ENCODE measurements at places on chromosomes 12 and 14.

DNA sequence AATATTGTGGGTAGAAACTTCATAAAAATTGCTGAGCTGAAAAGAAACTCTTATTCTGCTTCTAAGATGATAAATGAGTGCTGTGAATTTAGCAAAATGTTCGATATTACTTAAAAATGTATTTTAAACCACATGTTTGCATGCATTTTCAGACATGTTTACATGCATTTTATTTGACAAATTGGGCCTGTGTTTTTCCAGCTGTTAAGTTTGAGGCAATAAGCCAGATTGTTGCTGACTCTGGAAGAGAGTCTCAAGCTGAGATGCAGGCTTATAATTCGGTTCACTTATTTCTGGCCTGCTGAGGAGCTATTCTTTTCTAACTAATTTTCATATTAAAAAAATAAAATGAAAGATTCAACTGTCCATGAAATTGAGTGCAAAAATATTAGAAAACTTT lies 110.1 kb downstream of the SYNE2 start:
- DNase-seq = no peak

GRCh38 chr12:131137009-131137835 lies 183.5 kb downstream of the ADGRD1 start:
- DNase-seq = no peak

DNA sequence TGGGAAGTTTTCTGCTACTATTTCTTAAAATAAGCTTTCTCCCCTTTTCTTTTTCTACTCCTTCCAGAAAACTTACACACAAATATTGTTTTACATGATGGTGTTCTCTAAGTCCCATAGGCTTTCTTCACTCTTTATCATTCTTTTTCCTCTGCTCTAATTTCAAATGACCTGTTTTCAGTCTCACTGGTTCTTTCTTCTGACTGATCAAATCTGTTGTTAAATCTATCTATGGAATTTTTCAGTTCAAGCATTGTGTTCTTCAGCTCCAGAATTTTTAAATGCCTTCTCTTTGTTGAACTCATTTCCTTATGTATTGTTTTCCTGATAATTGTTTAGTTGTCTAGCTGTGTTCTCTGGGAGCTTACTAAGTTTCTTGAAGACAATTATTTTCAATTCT lies 29.5 kb upstream of the CNOT2 start:
- no peak for DNase-seq

- peak; percentile 59 for DNase-seq
These were observed 23.8 kb upstream of the PHC1 start for GRCh38 chr12:8890313-8891085.

GRCh38 chr12:78120866-78121560 lies 290.3 kb downstream of the NAV3 start:
- DNase-seq = peak; percentile 12

DNA sequence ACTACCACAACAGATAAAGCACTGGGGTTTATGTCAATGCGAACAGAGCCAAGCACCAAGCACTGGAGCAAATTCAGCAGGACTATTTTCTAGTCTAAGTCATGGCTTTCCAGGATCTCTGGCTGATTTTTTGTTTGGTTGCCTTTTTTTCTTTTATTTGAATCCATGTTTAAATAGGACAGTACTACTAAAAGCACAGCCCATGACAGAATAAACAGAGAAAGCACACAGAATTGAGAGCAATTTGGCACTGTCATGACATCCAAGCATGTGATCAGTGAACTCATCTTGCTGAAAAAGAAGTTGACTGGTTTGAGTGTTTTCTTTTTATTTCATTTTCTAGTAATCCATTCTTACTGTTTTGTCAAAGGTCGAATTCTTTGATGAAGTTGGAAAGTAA lies 23.1 kb upstream of the RERG start:
- DNase-seq = no peak

GRCh38 chr12:46197883-46198282 lies 71.0 kb downstream of the SLC38A1 start:
- DNase-seq = no peak

GRCh38 chr12:27449026-27449425 lies 2.5 kb downstream of the SMCO2 start:
- no peak for DNase-seq
